MG63 (cell line): ENCODE measurements at places on chromosomes 16 and 17. TPM values are rescaled to one million over a fixed set of nuclear protein-coding genes. Genes with fewer than 3 reads are reported as not detected.
A peak's percentile ranks its signal among the peaks of the same experiment; 100 is the strongest.

DNA sequence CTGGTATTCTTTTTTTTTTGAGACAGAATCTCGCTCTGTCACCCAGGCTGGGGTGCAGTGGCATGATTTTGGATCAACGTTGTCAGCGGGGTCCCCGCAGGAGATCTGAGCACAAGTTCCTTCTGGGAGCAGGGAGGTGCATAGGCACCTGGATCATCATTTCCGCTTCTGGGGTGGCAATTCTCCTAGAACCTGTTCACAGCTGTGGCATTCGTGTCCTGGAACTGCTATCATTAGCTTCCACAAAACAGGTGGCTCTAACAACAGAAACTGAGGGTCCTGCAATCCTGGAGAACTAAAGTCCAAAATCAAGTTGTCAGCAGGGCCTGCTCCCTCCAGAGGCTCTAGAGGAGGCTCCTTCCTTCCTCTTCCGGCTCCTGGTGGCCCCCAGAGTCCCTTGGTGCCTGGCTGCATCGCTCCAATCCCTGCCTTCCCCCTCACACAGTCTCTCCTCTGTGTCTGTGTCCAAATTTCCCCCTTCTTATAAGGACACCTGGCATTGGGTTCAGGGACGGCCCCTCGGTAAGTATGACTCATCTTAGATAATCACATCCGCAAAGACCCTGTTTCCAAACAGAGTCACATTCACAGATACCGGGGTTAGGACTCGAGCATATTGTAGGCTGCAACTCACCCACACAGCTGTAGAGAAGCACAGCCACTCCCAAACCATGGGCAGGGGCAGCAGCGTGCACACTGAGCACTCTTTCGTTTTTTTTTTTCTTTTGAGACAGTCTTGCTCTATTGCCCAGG lies 43.5 kb upstream of the KLHDC4 start:
- no peak for DNase-seq

DNA sequence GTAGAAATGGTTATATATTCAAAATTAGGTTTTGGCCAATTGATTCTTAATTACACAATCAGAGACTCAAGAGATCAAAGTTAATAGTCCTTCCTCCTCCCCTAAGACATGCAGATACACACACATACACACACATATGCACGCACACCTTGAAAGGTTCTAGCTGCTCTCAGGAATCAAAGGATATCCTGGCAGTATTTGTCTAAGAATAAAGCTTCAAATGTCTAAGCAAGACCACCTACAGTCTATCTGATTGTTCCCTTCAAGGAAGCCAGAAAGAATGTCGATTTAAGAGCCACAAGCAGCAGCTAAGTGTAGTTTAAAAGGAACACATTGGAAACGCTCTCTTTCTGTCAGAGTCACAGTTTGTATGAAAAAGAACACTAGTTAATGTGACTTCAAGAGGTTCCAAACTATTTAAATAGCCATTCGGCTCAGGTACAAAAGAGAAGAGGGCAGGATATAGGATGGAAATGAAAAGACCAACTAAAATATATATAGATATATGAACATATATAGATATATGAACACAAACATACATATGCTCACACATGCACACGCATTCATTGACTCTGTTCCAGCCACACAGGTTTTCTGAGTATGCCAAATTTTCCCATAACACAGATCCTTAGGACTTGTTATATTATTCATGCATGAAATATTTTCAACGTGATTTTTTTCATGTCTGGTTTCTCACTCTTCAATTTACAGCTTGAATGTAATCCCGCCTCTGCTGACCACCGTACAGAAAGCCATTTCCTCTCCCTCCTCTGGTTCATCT lies 79.0 kb downstream of the CDH8 start:
- no peak for DNase-seq

- peak; percentile 53 for DNase-seq
These were observed 527 bp downstream of the CIAPIN1 start for GRCh38 chr16:57446531-57447185.

Gene ADAM11
- 0.72 TPM in 1 of 2 replicates, not detected in the other for total RNA-seq

Gene LLGL2
- total RNA-seq: 0.39 and 3.9 TPM in 2 replicates

Gene MRPL12
- total RNA-seq: 146 and 225 TPM in 2 replicates

DNA sequence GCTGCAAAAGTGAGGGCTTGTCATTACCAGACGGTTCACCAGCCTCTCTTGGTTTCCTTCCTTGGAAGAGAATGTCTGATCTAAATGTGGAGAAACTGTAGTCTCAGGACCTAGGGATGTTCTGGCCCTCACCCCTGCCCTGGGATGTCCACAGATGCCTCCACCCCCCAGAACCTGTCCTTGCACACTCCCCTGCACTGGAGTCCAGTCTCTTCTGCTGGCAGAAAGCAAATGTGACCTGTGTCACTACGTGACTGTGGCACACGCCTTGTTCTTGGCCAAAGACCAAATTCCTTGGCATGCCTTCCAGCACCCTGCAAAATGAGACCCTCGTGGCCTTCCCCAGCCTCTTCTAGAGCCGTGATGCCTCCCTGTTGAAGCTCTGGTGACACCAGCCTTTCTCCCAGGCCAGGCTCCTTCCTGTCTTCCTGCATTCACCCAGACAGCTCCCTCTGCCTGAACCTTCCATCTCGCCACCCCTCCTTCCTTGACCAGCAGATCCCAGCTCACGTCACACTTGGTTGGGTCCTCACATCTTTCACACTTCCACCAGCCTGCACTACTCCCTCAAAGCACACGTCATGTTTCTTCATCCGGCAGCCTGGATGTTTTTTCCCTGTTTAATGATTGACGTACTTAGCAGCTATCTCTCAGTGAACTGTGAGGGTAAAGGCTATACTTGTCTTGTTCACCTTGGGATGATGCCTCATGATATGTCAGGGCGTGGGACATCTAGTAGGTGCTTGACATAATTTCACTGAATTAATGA lies 4.3 kb downstream of the ZNF768 start:
- no peak for DNase-seq

Gene ASIC2
- total RNA-seq: not detected in 2 replicates

Gene NOG
- total RNA-seq: 7.0 and 7.7 TPM in 2 replicates

- no peak for DNase-seq
These were observed 107.9 kb downstream of the SMG6 start for GRCh38 chr17:2195729-2196128.

DNA sequence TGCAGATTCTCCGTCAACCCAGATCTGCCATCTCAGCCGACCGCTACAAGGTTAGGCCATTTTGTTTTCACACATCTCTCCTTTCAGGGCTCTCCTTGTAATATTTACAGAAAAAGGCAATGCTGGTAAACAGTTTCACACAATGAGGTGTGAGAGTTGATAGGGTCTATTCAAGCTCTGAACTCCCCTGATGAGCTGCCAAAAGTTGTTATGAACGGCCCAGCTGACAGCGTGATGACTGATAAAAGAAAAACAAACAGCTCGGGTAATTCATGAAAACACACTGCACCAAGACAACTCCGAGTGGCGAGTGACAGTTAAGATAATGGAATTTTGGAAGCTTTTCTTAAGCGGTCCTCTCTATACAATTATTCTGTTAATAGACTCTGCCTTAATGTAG lies 68.1 kb upstream of the IRX5 start:
- peak; percentile 59 for DNase-seq

Gene ASB16
- not detected in 2 replicates for total RNA-seq

GRCh38 chr16:88687254-88687576 lies 908 bp upstream of the SNAI3 start:
- no peak for DNase-seq

GRCh38 chr17:11980813-11981212 lies 16.5 kb downstream of the ZNF18 start:
- DNase-seq: no peak

GRCh38 chr17:39622380-39623006 lies 4.3 kb upstream of the PPP1R1B start:
- DNase-seq: no peak

Gene HAS3
- 65.0 and 71.9 TPM in 2 replicates for total RNA-seq

- no peak for DNase-seq
These were observed 12.5 kb downstream of the NTAN1 start for GRCh38 chr16:15043344-15043743.

DNA sequence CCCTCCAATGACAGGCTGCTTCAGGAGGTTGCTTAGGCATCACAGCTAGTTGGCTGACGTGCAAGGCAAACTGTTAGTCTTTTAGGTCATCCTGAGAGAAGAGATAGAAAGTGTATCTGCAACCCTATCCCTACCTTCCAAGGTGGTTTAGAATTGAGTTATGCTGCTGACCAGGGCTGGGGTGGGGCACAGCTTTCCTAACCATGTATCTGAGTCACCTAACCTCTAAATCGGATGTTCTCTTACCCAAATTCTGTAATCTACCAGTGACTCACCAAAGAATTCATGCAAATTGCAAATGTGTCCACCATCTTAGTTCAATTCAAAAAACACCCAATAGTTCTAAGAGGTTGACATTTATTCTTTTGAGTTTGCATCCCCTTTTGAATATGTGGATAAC lies 107.2 kb upstream of the DYNLRB2 start:
- no peak for DNase-seq

- no peak for DNase-seq
These were observed 562.4 kb upstream of the CDH11 start for GRCh38 chr16:65684230-65684629.

- no peak for DNase-seq
These were observed at the start of gene CLEC10A for GRCh38 chr17:7079581-7080455. Gene CLEC10A (minus strand): TSS chr17:7080251. CDS start chr17:7078812, 1,439 bp downstream.

DNA sequence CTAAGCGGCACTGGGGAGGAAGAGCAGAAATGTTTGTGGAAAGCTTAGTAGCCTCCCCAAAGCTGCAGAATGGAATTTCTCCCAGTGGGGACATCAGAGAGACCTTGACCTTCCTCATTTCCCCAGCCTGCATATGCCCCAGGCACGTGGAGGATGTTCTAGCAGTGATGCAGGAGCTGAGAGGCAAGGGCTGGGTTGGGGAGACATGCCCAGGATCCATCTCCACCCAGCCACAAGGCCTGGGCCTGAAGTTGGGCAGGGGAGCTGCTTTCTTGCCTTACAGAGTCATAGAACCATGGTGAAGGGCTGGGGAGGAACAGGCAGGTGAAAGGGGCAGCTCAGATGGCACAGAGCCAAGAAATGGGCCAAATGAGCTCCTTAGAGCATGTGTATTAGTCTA lies 104.0 kb downstream of the TMEM132E start:
- DNase-seq: no peak

DNA sequence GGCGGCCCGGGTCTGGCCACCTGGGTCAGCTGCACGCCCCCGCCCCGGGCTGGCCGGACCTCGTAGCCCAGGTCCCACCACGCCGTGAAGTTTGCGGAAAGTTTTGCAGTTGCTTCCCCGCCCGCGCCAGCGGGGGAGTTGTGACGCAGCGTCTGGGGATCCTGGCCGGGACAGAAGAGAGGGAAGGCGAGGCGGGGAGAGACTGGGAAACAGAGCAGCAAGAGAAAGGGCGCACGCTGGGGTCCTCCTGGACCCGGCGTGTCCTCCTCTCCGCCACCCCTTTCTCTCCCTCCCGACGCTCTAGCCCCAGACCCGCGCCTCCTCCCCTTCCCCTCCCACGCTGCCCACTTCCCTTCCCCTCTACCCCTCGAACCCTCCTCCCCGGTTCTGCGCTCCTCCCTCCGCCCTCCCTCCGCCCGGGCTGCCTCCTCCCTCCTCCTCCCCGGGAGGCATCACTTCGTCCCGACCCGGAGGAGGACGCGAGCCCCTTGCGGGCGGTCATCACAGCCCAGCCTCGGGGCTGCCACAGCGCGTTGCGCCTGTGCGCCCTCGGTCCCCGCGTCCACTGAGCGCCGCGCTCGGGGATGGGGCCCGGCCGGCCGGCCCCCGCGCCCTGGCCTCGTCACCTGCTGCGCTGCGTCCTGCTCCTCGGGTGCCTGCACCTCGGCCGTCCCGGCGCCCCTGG lies at the start of gene MRC2:
MRC2 (plus strand) TSS at position 452 of the 685 bp plus-strand sequence; CDS start at position 585, 133 bp downstream.
- DNase-seq: peak; percentile 84

DNA sequence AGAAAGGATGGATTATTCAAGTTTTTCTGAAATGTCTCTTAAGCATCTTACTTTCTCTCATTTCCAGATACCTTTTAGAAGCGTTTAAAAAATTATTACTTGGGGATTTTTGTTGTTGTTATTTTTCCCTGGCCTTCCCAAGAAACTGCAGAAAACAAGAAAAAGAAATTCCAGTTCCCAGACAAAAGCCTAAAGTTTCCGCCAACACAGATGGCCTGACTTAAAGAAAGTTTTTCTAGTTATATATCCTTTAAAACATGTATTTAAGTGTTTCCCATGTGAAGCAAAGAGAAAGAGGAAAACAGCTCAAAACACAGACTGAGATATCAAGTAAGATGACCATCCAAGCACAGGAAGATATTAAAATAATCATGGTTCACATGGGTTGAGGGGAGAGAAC lies 401.7 kb upstream of the MAF start:
- DNase-seq: no peak

DNA sequence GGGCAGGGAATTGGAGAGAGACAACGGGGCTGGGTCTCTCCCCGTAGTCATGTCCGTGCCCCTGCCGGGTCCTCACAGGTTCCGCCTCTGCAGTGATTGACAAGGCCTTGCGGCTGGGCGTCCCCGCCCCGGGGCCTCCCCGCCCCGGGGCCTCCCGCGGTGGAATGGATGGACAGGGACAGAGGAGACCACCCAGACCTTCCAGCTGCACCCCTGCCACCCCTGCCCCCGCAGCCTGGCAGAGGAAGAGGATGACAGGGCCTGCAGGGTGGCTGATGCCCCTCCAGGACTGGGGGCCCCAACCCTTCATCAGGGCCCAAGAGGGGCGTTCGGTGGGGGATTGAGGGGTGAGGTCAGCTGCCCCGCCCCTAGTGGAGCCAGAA lies 216.4 kb upstream of the CIBAR2 start:
- no peak for DNase-seq

DNA sequence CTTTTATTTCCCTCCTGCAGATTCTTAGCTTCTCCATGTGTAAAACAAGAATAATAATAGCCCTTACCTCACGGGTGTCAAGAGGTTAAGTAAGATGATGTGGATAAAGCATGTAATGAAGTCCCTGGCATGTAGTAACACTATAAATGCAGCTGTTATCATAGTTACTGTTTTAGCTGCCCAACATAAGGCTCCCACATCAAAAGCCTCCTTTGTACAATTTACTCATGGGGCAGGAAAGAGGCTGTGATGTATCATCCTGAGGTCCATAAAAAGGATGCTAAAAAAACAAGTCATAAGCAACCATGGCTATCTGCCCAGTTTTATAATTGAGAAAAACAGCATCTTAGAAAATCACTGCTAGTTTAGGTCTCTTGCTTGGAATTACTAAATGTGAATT lies 339.7 kb downstream of the CA10 start:
- DNase-seq: no peak

GRCh38 chr17:60792250-60792898 lies 114.7 kb downstream of the BCAS3 start:
- peak; percentile 15 for DNase-seq

GRCh38 chr17:1847191-1847590 lies 17.4 kb downstream of the RPA1 start:
- no peak for DNase-seq

Gene TBC1D3E
- total RNA-seq: not detected in 2 replicates

Gene PLLP
- total RNA-seq: not detected in 2 replicates

GRCh38 chr17:32824334-32824733 lies 52.6 kb downstream of the MYO1D start:
- DNase-seq: no peak
